Stimulated activated CD4-positive, alpha-beta T cell treated with anti-CD3 and anti-CD28 coated beads, Interleukin-2, amount 100 ng/mL, for 24 hours (primary cell): ENCODE measurements at places on chromosomes 7 and 10.

DNA sequence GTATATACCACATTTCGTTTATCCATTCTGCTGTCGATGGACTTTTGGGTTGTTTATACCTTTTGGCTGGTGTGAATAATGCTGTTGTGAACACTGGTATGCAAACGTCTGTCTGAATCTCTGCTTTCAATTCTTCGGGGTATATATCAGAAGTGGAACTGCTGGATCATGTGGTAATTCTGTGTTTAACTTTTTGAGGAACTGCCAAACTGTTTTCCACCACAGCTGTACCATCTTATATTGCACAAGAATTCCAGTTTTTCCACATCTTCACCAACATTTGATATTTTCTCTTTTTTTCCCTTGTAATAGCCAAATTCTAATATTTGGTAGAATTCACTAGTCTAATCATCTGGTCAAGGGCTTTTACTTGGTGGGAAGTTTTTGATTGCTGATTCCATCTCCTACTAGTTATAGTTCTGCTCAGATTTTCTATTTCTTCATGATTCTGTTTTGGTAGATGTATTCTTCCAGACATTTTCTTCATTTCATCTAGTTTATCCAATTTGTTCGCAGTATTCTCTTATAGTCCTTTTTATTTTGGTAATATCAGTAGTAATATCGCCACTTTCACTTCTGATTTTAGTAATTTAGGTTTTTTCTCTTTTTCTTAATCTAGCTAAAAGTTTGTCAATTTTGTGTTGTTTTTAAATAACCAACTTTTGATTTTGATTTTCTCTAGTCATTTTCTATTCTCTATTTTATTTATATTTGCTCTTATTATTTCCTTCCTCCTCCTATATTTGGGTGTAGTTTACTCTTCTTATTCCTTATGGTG lies 271.2 kb downstream of the ZEB1 start:
- DNase-seq, result no peak

- DNase-seq, result no peak
Observed at GRCh38 chr7:20475756-20476155, 139.7 kb upstream of the ABCB5 start.

GRCh38 chr7:143379611-143380259 lies 1.4 kb upstream of the ZYX start:
- no peak for DNase-seq

- DNase-seq, result no peak
Observed at GRCh38 chr10:3213208-3213607, 40.6 kb upstream of the PITRM1 start.

- DNase-seq, result no peak
Observed at GRCh38 chr7:4801839-4802231, 26.4 kb downstream of the AP5Z1 start.
